ENCODE measurements at places on chromosomes 3 and 15. TPM values are rescaled to one million over a fixed set of nuclear protein-coding genes. Genes with fewer than 3 reads are reported as not detected.
A peak's percentile ranks its signal among the peaks of the same experiment; 100 is the strongest.

GRCh38 chr15:39327005-39327730, 253.7 kb upstream of the THBS1 start:
- no peaks in the 10 kb centered on the region for H3K36me3 ChIP-seq
- no peaks in the 10 kb centered on the region for H3K27me3 ChIP-seq
- no peak overlapping the region for H3K4me3 ChIP-seq
- H3K27ac ChIP-seq: no peak overlapping the region
- no peak for DNase-seq
- H3K4me1 ChIP-seq: no peaks in the 10 kb centered on the region

DNA sequence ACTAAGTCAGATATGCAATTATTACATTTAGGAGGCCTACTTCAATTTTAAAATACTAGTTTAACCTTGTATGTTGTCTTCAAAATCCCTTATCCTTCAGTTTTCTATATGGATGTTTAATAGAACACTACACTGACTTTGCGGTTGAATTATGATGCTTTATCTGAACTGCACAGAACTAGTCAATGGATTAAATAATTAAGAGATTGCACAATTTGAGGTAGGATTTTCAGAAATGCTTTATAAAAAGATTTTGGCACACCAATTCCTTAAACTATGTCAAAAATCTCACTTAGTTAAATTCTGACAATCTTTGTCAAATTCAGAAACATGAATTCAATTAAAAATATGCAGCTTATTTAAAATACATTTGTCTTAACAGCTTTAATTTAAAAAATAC, 28.1 kb downstream of the ATOSA start:
- H3K4me3 ChIP-seq: peak overlapping the region; percentile 70
- H3K27me3 ChIP-seq: no peaks in the 10 kb centered on the region
- H3K4me1 ChIP-seq: peaks cover 29% of the 10 kb centered on the region
- DNase-seq: no peak
- H3K27ac ChIP-seq: peak overlapping the region; percentile 98

GRCh38 chr3:183008800-183009199, 28.5 kb upstream of the DCUN1D1 start:
- DNase-seq: no peak
- H3K36me3 ChIP-seq: no peaks in the 10 kb centered on the region
- no peaks in the 10 kb centered on the region for H3K27me3 ChIP-seq
- no peaks in the 10 kb centered on the region for H3K4me1 ChIP-seq
- no peak overlapping the region for H3K27ac ChIP-seq

- H3K27ac ChIP-seq: no peak overlapping the region
- no peaks in the 10 kb centered on the region for H3K4me1 ChIP-seq
- H3K36me3 ChIP-seq: peaks cover 4% of the 10 kb centered on the region
- H3K27me3 ChIP-seq: peaks cover 16% of the 10 kb centered on the region
Observed at GRCh38 chr3:128420289-128420688, 46.4 kb downstream of the DNAJB8 start.

GRCh38 chr3:71095511-71096291, 487.8 kb downstream of the FOXP1 start:
- H3K4me3 ChIP-seq: no peak overlapping the region
- no peak for DNase-seq
- no peaks in the 10 kb centered on the region for H3K36me3 ChIP-seq
- H3K27ac ChIP-seq: no peak overlapping the region
- H3K4me1 ChIP-seq: peaks cover 2% of the 10 kb centered on the region

- DNase-seq: no peak
- H3K36me3 ChIP-seq: no peaks in the 10 kb centered on the region
- no peak overlapping the region for H3K27ac ChIP-seq
- H3K4me3 ChIP-seq: no peak overlapping the region
Observed at GRCh38 chr3:196691386-196691785, 20.7 kb downstream of the CEP19 start.

GRCh38 chr3:133390715-133391114, 9.1 kb upstream of the BFSP2 start:
- H3K27ac ChIP-seq: no peak overlapping the region
- H3K4me3 ChIP-seq: no peak overlapping the region
- no peaks in the 10 kb centered on the region for H3K27me3 ChIP-seq

DNA sequence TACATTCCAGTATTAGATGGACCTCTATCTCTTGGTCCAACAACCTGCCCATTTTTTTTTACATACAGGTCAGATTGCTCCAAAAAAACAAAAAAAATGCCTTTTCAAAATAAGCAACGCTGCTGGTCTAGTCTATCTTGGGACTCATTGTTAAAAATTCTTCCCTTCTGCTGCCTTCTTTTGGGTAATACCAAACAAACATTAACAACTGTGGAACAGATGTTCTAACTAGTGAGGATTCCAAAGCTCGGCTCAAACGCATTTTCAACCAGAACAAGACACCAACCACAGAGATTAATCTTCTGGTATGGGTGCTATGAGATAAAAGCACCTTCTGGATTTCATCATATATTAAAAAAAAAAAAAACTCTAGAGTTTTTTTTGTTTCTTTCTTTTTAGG, 24.7 kb downstream of the ARHGAP31 start:
- H3K4me1 ChIP-seq: peaks cover 14% of the 10 kb centered on the region
- no peak overlapping the region for H3K27ac ChIP-seq
- DNase-seq: no peak
- H3K36me3 ChIP-seq: no peaks in the 10 kb centered on the region
- H3K27me3 ChIP-seq: peaks cover 7% of the 10 kb centered on the region

DNA sequence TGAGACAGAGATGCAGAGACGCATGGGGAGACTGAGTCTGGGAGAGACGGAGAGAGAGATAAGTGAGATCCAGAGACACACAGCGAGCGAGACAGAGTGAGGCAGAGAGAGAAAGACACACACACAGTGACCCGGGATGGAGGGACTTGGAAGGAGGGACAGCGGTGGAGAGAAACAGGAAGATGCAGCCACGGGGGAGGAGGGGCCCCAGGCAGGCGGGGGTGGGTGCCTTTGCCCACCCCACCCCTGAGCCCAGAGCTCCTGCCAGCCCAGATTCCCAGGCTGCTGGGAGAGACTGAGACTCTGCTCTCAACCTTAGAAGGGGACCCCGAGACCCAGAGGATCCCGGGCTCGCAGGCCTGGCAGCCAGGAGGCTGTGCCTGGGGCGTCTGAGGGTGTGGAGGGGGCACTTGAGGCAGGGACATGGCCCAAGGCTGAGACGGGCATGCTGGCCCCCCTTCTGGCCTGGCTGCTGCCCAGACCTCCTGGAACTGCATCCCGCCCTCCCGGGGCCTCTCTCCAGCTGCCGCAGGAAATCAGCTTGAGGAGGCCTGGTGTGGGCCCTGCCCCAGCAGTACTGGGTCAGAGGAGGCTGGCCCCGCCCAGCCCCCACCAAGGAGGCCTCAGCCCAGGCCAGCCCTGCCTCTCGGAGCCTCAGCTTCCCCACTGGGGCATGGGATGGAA, 18.1 kb downstream of the H1-8 start:
- no peak overlapping the region for H3K4me3 ChIP-seq
- no peak for DNase-seq
- no peaks in the 10 kb centered on the region for H3K27me3 ChIP-seq
- H3K4me1 ChIP-seq: peaks cover 27% of the 10 kb centered on the region

- H3K36me3 ChIP-seq: no peaks in the 10 kb centered on the region
- H3K27me3 ChIP-seq: peaks cover 28% of the 10 kb centered on the region
- no peak overlapping the region for H3K27ac ChIP-seq
- DNase-seq: no peak
Observed at GRCh38 chr3:28912120-28912885, 368.6 kb upstream of the RBMS3 start.

DNA sequence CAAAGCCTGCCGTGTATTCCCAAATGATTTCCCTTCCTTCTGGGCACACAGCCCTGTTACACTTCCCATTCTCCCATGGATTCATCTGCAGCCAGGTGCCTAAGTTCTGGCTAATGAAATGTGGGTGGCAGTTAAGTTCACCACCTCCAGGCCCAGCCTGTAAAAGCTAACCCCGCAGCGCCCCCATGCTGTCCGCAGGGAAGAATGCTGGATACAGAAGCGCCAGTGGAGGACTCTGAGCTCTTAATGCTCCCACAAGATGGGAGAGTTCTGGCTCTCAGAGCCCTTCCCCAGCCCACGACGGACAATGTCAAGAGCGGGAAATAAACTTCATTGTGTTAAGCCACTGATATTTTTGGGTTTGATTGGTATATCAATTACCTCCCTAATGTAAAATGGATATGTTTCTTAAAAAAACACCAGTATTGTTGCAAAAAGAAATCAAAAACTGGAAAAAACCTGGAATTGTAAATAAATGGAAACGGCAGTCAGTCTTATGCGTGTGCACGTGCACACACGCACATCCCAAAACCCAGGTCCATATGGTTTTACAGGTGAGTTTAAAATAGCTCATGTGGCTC, 37.7 kb upstream of the FGD5 start:
- H3K4me3 ChIP-seq: no peak overlapping the region
- no peaks in the 10 kb centered on the region for H3K4me1 ChIP-seq
- no peak overlapping the region for H3K27ac ChIP-seq

- no peak overlapping the region for H3K27ac ChIP-seq
- no peak overlapping the region for H3K4me3 ChIP-seq
- peaks cover 9% of the 10 kb centered on the region for H3K36me3 ChIP-seq
- peaks cover 7% of the 10 kb centered on the region for H3K4me1 ChIP-seq
Observed at GRCh38 chr15:69009341-69009740, 5.2 kb upstream of the NOX5 start.

GRCh38 chr3:150921209-150921608, 16.0 kb upstream of the MINDY4B start:
- no peak overlapping the region for H3K4me3 ChIP-seq
- H3K27me3 ChIP-seq: peaks cover 3% of the 10 kb centered on the region
- no peak for DNase-seq
- no peak overlapping the region for H3K27ac ChIP-seq
- H3K4me1 ChIP-seq: no peaks in the 10 kb centered on the region
- H3K36me3 ChIP-seq: no peaks in the 10 kb centered on the region

GRCh38 chr3:55782807-55783206, 295.7 kb upstream of the WNT5A start:
- H3K4me3 ChIP-seq: no peak overlapping the region
- no peak for DNase-seq
- no peaks in the 10 kb centered on the region for H3K27me3 ChIP-seq
- no peak overlapping the region for H3K27ac ChIP-seq

DNA sequence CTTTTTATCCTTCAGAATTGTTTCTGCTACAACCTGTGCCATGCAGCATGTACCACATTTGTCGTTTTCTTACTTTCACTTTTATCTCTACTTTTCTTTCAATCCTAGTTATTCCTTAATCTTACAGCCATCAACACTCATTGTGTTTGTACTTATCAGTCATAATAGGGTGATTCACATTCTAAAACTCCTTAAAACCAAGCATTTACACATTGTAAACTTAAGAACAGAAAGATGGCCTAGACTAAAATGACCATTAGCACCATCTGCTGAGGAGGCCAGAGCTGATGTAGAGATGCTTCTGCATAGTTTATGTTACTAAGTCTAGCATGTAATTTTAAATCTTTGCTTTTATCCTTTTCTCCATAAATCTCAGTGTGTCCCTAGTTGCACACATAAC, 25.5 kb downstream of the EIF2AK4 start:
- H3K27me3 ChIP-seq: no peaks in the 10 kb centered on the region
- no peak overlapping the region for H3K4me3 ChIP-seq
- DNase-seq: no peak
- H3K36me3 ChIP-seq: peaks cover 10% of the 10 kb centered on the region

The RASSF1 gene
- 16.8 TPM for total RNA-seq

The MNS1 gene
- total RNA-seq: 9.6 TPM

The ROPN1B gene
- total RNA-seq: 2.0 TPM

The HHLA2 gene
- total RNA-seq: not detected

The SLC22A13 gene
- total RNA-seq: 0.41 TPM

The GLDN gene
- total RNA-seq: 1.7 TPM

The EOMES gene
- not detected for total RNA-seq

The LOXL1 gene
- 17.3 TPM for total RNA-seq
